ENCODE measurements at places on chromosomes 12 and 14.

DNA sequence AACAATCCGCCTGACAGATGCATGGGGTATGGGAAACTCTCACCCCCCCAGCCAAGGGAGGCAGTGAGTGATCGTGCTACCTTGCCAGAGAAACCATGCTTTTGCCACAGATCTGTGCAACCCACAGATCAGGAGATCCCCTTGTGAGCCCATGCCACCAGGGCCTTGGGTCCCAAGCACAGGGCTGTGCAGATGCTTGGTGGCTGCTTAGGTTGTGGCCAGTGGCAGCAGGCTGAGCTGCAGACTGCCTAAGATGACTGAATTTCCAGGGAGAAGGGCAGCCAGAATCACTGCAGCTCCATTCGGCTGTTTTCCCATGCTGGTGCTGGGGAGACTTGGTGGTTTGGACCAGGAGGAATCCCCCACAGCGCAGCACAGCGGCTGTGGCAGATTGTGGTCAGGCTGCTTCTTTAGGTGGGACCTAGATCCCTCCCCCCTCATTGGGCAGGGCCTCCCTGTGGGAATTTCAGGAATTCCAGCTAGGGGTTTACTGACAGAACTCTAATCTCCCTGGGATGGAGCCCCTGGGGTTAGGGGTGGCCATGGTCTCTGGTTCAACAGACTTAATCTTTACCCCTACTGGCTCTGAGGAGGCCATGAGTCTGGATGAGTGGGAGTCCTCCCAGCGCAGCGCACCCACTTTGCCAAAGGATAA, 264.6 kb upstream of the DAAM1 start:
- DNase-seq = peak; percentile 26

DNA sequence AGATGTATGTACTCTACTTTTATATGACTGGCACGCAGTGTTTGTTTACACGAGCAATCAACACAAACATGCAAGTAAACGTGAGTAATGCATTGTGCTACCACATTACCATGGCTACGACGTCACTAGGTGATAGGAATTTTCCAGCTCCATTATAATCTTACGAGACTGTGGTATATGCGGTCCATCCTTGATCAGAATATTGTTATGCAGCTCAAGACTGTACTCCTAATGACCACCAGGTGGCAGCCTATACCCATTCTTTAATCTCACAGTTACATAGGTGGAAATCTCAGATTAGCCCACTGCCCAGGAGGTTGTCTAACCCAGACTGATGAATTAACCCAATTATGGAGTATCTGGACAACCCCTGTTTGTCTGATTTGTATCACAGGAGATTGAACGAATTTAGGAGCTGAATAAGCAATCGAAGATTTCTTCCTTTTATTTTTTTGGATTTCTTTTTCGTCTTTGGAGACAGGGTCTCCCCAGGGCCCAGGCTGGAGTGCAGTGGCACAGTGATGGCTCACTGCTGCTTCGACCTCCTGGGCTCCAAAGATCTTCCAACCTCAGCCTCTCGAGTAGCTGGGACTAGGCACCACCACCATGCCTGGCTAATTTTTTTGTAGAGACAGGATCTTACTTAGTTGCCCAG, 8.7 kb upstream of the TESPA1 start:
- peak; percentile 41 for DNase-seq

GRCh38 chr14:105856676-105857219, 330.4 kb downstream of the TMEM121 start:
- no peak for DNase-seq

DNA sequence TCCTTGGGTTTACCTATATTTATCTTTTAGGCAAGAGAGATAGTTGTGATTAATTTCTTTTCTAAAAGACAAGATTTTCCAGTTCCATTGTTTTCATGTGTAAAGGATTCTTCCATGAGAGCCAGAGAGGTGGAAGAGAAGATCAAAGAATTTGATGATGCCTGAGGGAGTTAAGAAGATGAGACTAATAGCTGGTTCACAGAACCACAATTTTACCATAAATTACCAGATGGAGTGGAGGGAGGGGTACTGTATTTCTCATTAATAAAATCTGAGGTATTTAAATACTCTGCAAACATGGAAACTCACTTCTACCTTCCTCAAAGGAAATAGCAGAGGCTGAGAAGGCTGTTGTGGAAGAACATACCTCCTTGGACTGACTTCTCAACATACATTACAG, 34.6 kb downstream of the ALKBH1 start:
- DNase-seq = no peak

DNA sequence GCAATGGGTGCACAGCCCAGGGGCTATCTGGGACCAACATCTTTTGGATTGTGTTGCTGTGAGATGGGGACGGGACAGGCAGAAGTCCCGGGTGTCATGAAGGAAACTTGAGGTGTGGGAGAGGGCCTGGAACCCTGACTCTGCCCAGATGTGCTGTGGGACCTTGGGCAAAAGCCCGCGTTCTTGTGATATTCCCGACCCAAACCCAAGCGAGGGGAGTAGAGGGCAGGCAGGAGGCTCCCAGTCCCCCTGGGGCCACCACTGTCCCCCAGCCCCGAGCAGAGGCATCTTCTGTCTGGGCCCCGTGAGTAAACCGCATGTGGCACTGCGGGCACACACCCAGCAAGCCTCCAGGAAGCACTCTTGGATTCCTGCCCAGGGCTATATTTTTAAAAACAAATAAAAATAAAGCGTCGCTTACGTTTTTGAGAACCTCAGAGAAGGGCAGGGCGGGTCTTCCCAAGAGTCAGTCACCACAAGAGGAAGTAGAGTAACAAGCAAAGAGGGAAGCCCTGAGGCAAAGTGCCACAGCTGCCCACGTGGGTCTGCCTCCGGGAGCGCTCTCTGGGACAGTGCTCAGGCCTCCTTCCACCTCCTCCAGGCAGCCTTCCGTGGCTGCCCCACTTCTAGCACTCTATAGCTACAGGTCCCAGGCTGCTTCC, 39.5 kb downstream of the BEGAIN start:
- no peak for DNase-seq

All from WTC11 (cell line).